Esophagus squamous epithelium (tissue), 5 donors: ENCODE measurements at places on chromosomes 2 and 18.

DNA sequence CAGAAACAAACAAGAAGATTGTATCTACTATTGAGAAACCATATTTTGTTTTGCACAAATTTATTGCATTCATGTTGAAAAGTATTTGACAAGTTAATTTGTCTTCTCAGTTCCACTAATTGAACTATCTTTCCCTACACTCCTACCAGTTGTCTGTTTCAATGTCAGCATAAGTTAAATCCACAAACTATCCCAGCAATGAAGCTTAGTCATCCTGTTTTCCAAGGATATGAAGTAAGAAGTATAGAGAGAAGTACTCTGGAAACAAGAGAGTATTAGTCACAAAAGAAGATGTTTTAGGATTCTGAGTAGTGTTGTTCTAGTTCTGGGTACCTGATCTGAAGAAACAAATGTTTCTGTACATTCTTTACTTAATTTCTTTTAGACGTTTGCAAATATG, 261.6 kb upstream of the ZNF804A start:
- no peaks in the 10 kb centered on the region for H3K27me3 ChIP-seq
- H3K27ac ChIP-seq: no peak overlapping the region
- no peak overlapping the region for H3K4me3 ChIP-seq
- DNase-seq: no peak

DNA sequence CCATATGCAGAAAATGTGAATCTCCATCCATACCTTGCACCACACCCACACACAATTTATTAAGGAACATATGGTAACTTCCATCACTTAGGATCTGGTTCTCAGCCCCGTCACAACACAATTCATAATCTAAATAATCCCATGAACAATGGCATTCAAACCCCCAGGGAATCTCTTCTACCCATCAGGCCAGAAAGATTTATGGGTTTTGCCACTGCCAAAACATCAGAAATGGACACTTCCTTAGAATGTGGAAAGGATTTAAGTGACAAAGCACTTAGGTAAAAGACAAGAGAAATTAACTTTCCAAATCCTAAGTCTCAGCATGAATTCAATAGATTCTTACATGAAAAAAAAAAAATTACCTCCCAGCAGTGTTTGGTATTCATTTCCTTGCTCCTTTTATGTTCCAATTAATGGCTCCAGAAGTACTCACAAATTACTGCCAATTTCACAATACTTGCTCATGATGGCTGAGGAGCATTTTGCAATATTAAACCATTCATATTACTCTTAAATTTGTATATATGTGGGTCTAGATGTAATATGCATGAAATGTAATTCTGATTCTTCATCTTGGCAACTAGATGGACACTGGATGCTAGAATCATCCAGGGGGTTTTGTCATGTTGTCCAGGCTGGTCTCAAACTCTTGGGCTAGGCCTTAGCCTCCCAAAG, 56.5 kb upstream of the TMEM247 start:
- no peak for DNase-seq
- H3K4me3 ChIP-seq: no peak overlapping the region
- H3K36me3 ChIP-seq: no peaks in the 10 kb centered on the region
- no peak overlapping the region for H3K27ac ChIP-seq
- H3K4me1 ChIP-seq: no peaks in the 10 kb centered on the region
- no peaks in the 10 kb centered on the region for H3K27me3 ChIP-seq

GRCh38 chr2:228542277-228542676, 360.8 kb upstream of the SPHKAP start:
- no peak for DNase-seq
- H3K27ac ChIP-seq: no peak overlapping the region
- H3K36me3 ChIP-seq: no peaks in the 10 kb centered on the region
- H3K4me1 ChIP-seq: no peaks in the 10 kb centered on the region
- H3K27me3 ChIP-seq: no peaks in the 10 kb centered on the region

DNA sequence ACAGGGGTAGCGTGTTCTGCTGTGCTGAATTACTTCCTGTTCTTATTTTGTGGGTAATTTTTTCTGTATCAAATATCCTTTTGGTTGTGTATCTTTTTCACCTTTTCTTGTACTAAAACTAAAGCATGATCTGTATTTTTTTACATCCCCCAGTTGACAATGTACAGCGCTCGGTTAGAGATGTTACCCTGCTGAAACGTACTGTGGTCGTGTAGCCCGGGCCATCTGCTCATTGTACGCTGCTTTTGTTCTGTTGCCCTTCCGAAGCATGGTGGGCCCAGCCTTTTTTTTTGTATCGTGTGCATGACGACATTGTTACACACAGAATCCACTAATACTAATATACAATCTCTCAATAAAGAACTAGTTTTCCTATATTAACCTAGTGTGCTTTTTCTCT, 233.1 kb downstream of the HAUS1 start:
- H3K27me3 ChIP-seq: no peaks in the 10 kb centered on the region
- no peaks in the 10 kb centered on the region for H3K36me3 ChIP-seq
- DNase-seq: no peak
- peaks cover 62% of the 10 kb centered on the region for H3K4me1 ChIP-seq
- H3K27ac ChIP-seq: peak overlapping the region; percentile 76
- H3K4me3 ChIP-seq: no peak overlapping the region

DNA sequence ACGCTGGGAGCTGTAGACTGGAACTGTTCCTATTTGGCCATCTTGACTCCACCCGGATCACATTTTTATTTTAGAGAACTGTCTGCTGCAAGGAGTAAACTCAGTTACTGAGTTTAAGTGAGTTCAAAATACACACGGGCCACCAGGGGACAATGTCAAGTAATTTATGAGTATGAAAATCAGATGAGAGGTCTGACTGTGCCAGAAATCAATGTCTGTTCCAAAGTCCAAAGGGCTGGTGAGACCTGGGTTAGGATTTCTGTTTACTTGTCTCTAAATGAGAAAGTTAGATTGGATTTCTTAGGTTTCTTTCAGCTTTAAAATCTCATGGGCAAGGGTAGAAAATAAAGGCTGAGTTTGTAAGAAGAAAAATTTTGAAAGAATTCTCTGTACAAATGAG, 465.8 kb upstream of the MEIS1 start:
- H3K36me3 ChIP-seq: no peaks in the 10 kb centered on the region
- no peak for DNase-seq
- H3K4me1 ChIP-seq: no peaks in the 10 kb centered on the region
- H3K27me3 ChIP-seq: no peaks in the 10 kb centered on the region
- H3K27ac ChIP-seq: no peak overlapping the region

GRCh38 chr2:64863097-64863820, 125.9 kb upstream of the SLC1A4 start:
- H3K4me1 ChIP-seq: peaks cover 43% of the 10 kb centered on the region
- no peak overlapping the region for H3K4me3 ChIP-seq
- no peak overlapping the region for H3K27ac ChIP-seq
- DNase-seq: no peak

- DNase-seq: no peak
- H3K4me1 ChIP-seq: peaks cover 2% of the 10 kb centered on the region
- peak overlapping the region; percentile 21 for H3K27ac ChIP-seq
- H3K36me3 ChIP-seq: no peaks in the 10 kb centered on the region
These were observed 147.2 kb upstream of the TWIST2 start for GRCh38 chr2:238700506-238701340.

DNA sequence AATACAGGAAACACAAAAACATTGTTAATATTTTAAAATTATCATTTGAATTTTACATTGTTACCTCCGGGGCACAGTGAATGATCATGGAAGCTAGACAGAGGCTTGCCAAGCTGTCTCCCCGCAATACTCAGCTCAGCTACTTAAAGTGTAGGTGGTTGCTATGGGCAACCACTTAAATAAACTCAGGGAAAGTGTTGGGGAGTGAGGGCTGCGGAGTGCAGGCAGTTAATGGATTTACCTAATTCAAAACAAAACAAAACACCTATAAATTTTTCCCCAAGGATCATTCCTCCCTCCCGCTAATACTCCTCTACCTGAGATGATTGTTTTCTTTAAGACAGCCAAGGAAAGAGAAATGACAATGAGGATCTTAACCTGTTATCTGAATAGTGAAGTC, 349.5 kb downstream of the TGIF1 start:
- no peak for DNase-seq
- H3K4me1 ChIP-seq: no peaks in the 10 kb centered on the region
- no peak overlapping the region for H3K4me3 ChIP-seq
- no peak overlapping the region for H3K27ac ChIP-seq
- H3K27me3 ChIP-seq: no peaks in the 10 kb centered on the region

- no peak for DNase-seq
- no peak overlapping the region for H3K4me3 ChIP-seq
- peaks cover 46% of the 10 kb centered on the region for H3K36me3 ChIP-seq
- peaks cover 2% of the 10 kb centered on the region for H3K4me1 ChIP-seq
- H3K27me3 ChIP-seq: no peaks in the 10 kb centered on the region
These were observed 9.7 kb downstream of the CMPK2 start for GRCh38 chr2:6855860-6856547.

GRCh38 chr2:234989183-234989701, 37.4 kb downstream of the SH3BP4 start:
- H3K27ac ChIP-seq: peak overlapping the region; percentile 50
- no peak for DNase-seq
- H3K4me3 ChIP-seq: no peak overlapping the region
- no peaks in the 10 kb centered on the region for H3K36me3 ChIP-seq

GRCh38 chr18:56067969-56068671, 480.1 kb upstream of the TCF4 start:
- no peaks in the 10 kb centered on the region for H3K36me3 ChIP-seq
- H3K4me1 ChIP-seq: peaks cover 22% of the 10 kb centered on the region
- H3K27me3 ChIP-seq: no peaks in the 10 kb centered on the region
- no peak for DNase-seq
- peak overlapping the region; percentile 28 for H3K27ac ChIP-seq

DNA sequence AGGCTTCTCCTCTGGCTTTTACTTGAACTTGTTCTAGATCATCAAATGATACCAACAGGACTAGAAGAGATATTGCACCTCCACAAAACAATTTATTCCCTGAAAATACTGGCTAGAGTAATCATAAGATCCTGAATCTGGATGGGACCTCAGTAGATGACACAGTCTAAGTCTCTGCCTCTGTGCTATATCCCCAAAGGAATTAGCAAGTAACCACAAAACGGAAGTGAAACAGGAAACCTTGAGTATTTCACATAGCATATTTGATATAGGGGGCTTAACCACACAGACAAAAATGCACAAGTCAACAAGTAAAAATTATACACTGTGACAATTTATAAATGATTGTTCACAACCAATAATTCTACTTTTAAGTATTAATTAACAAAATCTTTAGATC, 456.9 kb upstream of the TNP1 start:
- no peak for DNase-seq
- H3K36me3 ChIP-seq: no peaks in the 10 kb centered on the region
- H3K4me3 ChIP-seq: no peak overlapping the region
- no peaks in the 10 kb centered on the region for H3K4me1 ChIP-seq
- H3K27me3 ChIP-seq: no peaks in the 10 kb centered on the region

DNA sequence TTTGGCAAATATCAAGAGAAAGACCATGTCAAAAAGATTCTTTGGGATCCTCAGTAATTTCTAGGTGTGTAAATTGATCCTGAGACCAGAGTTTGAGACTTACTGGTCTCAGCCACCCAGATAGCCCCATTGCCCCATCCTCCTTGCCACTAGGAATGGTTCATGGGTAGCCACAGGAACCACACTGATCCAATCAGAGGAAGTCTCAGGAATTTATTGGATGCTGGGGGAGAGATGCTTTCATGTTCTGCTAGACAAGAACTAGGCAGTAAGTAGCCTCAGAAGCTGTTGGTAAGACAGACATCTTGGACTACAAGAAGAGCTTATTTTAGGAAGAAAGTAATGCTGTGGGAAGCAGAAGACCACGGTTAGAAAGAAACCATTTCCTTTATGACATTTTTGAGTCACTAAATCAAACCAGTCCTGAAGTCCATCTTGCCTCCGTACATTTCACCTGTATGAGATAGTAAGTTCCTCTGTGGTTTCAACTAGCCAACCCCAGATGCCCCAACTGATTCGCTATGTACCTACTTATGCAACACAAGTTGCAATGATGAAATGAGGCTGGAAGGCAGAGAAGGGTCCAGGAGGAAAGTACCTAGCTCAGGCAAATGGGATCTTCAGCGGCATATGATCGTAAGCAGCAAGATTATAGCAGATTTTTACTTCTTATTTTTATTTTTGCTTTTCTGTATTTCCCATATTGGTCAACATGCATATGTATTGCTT, 3.6 kb upstream of the ST3GAL5 start:
- H3K36me3 ChIP-seq: no peaks in the 10 kb centered on the region
- H3K4me1 ChIP-seq: peaks cover 46% of the 10 kb centered on the region
- H3K27ac ChIP-seq: no peak overlapping the region

- no peak for DNase-seq
- H3K4me3 ChIP-seq: no peak overlapping the region
These were observed 417.4 kb downstream of the KCNJ3 start for GRCh38 chr2:155115846-155116245.

DNA sequence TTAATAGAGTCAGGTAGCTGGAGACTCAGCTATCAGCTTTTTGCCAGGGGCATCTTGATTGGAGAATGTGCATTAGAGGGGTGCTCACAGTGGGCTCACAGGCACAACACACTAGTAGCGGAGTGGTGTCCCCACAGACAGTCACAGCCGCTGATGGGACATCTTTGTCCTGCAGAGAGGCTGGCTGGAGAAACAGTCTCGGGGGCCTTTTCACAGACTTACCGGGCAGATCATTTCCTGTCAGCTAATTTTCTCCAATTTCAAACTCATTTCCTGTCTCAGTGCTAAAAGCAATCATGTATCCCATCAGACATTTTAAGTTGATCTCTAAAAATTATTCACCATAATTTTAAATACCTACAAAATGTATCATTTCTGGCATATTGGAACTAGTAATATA, 562.6 kb downstream of the DCDC2C start:
- no peaks in the 10 kb centered on the region for H3K4me1 ChIP-seq
- no peaks in the 10 kb centered on the region for H3K36me3 ChIP-seq

DNA sequence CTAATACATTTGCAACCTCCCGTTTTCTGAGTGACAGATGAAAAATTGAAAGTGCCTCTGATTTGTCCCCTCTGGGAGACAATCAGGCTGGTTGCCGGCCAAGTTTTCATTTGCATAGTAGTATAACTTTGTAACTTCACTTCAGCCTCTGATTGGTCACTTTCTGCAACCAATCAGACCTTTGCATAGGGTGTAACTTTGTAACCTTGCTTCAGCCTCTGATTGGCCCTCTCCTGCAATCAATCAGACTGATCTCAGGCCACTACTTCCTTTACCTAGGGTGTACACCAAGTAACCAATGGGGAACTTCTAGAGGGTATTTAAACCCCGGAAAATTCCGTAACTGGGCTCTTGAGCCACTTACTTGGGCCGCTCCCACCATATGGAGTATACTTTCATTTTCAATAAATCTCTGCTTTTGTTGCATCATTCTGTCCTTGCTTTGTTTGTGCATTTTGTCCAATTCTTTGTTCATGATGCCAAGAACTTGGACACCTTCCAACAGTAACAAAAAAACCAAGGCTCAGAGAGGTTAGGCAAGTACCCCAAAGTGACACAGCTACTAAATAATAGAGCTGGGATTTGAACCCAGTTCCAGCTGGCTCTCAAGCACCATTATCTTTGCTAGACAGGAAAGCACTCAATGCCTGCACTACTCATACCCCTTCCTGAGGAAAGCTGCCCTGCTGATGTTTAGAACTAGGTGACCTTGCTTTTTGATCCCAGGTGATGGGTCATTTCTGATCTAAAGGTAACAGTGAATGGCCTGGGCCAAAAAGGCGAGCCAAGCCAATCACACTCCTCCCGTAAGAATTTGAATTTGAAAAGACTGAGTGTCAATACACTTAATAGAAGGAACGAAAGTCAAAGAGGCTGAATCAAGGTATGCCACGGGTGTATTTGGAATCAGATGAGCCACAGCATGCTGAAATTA, 10.9 kb upstream of the MYOM1 start:
- H3K27me3 ChIP-seq: no peaks in the 10 kb centered on the region
- H3K27ac ChIP-seq: no peak overlapping the region
- H3K36me3 ChIP-seq: no peaks in the 10 kb centered on the region
- H3K4me1 ChIP-seq: peaks cover 9% of the 10 kb centered on the region

- H3K27ac ChIP-seq: no peak overlapping the region
- H3K27me3 ChIP-seq: no peaks in the 10 kb centered on the region
These were observed 9.6 kb upstream of the PROM2 start for GRCh38 chr2:95264624-95265023.
